A549 treated with ZK216348 at 1 μM for 4 hours (cell line): ENCODE measurements at places on chromosomes 12 and 14. TPM values are rescaled to one million over a fixed set of nuclear protein-coding genes. Genes with fewer than 3 reads are reported as not detected.

RNASE7 gene
- not detected in 5 replicates for total RNA-seq

PRKAB1 gene
- 30.5 to 36.8 TPM (median 32.5 TPM) in 5 replicates for total RNA-seq

TSPAN19 gene
- total RNA-seq, result 0.17 TPM in 1 of 5 replicates, not detected in the others

AMDHD1 gene
- total RNA-seq, result 1.9 to 2.4 TPM (median 2.3 TPM) in 5 replicates
